OCI-LY7 (cell line): ENCODE measurements at places on chromosomes 5 and 9. TPM values are rescaled to one million over a fixed set of nuclear protein-coding genes. Genes with fewer than 3 reads are reported as not detected.

DNA sequence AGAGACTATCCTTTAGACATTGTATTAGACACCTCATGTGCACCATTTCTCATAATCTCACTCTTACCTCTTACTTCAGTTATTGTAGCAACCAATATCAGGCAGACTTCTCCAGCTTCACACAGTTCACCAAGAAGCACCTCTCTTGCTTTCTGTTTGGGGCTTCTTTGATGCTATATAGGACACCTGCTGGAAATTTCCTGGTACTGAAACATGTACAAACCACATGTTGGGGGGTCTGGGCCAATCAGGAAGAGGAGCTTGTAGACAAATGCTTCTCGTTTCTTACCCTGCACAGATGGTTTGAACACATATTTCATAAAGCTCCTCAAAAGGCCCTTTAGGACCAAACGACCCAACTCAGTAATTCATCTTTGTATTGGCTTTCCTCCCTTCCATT is 212.1 kb downstream of the IZUMO3 start:
- no peak for DNase-seq

DNA sequence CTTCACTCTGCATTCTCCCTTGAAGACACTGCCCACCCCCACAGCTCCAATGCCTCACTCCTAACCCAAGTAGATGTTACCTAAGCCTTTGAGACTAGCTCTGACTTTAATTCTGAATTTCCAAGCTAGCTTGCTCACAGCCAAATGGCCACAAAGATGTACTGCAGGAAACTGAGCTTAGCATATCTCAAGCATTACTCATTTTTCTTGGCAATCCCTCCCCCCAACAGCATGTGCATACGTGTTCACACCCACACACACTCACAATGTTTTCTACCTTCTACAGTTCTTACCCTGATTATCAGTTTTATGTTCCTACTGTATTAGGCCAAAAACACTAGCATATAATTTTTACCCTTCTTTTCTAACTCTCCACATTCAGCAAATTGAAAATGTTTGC is 13.7 kb upstream of the GRIA1 start:
- no peak for DNase-seq

DNA sequence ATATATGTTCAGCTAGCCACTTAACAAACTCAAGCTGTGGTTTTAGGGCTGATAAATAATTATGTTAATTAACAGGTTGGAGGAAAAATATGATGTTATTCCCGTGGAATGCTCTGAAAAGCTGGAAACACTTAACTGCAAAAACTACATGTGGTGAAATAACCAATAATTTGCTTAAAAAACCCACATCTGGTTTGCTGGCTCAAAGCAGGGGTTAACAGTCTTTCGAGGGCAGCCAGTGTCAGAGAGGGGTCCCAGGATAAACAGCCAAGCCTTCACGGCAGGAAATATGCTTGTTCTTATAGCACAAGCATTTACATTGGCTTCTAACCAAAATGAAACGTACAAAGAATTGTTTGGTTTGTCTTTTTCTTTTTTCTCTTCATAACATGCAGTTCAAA is 254.0 kb upstream of the GAS1 start:
- no peak for DNase-seq

DNA sequence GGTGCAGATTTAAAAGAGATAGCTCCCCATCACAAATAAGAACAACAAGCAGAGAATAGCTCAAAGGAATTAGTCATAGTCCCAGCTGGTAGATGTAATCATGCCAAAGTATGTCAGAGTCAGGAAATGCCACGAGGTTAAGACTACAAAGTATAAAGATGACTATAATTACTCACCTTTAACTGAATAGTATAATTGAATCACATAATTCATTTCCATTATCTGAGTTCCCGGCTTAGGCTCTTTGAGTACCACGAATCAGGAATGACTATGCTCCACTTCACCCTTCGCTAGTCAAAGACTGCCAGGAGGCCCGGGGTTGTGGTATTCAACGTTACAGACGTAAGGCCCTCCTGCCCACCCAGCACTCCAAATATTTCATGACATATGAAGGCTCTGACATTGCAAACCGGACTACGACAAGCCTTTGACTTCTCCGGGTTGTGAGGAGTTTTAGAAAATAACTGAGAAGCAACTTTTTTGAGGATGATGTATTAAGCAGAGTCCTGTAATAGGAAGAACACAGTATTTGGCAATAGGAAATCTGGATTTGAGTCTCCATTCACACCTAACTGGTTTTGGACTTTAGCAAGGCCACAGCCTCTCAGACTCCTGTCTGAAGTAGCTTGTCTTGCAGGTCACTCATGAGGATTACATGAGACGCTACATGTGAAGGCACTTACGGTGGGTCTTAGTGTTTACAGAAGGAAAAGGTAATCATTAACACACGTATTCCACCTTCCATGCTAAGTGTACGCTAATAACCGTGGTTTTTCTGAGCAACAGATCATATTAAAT is 64.6 kb downstream of the ENC1 start:
- DNase-seq: no peak

DNA sequence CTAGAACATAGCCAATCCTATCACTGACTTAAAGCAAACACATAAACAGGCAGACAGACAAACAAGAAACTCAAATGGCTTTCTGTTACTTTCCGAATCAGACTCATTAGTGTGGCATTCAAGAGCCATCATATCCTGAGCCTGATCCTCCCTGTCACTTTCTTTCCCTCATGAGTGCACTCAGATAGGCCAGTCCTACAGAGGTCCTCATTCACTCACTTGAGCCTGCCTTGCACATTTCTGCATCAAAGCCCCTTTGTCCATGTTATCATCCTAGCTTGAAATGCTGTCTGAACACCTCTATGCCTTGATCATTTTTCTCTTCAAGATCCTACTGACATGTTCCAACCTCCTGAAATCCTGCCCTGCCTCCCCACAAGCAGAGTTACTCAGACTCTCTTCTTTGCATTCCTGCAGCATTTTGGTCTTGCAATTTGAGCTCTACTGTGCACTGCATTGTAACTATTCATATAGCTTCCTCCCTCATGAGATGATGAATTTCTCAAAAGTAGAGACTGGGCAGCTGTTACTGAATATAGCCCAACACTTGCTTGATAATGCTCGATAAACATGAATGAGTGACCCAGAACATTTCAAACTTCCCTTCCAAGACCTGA is 126.9 kb downstream of the PALM2AKAP2 start:
- DNase-seq: peak; percentile 77

DNA sequence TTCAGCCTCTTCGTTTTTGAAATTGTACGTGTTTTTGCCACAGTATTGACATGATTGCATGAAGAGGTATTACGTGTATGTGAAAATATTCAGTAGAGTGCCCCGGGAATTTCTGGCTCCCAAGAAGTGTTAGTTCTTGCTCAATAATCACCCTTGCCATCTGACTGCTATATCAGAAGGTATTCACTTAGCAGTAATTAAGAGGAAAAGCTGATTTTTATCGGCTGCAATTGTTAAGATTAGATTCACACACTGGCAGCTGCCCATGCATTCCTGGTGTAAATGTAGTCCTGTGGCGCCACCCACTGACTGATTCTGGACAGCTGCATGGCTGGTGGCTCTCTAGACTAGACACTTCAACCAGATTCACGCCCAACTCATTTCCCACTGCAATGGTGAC is 440.1 kb upstream of the ADAMTS16 start:
- DNase-seq: peak; percentile 25

GRCh38 chr5:68224509-68225187 is 9.1 kb downstream of the PIK3R1 start:
- no peak for DNase-seq

DNA sequence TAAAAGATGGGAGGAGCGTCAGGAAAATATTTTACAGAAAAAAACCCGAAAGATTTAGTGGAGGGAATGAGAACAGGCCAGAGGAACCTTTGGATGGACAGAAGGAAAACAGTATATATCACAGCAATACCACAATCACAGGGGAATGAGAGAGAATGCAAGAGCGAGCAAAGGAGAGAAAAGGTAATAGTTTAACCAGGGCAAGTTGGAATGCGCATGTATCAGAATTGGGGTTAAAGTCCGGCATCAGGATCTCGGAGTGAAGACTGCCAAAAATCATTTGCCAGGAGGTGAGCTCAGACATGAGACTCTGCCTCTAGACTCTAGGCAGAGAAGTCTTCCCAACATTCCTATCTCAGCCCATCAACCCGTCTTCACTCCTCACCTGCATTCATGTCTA is 36.8 kb downstream of the PCDHGC5 start:
- DNase-seq: no peak

DNA sequence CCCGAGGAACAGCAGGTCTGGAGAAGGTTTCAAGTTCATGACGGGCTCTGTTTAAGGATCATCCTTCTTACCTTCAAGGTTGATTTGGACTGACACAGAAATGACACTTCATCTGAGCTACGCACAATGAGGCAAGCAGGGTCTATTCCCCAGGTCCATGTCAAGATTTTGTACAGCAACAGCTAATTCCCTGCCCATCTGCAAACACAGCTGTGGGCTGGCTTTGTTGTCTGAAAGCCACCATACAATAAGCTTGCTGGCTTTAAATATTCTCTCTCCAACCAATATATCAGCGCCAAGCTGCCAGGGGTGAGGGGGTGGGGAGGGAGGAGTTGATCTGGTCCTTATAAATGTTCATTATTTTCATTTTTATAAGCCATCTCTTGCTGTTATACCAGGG is 92.0 kb downstream of the OTULIN start:
- DNase-seq: no peak

GRCh38 chr9:108978205-108978604 is 35.1 kb downstream of the CTNNAL1 start:
- DNase-seq: no peak

GRCh38 chr5:172931001-172931536 is 28.2 kb upstream of the RPL26L1 start:
- DNase-seq: no peak

DNA sequence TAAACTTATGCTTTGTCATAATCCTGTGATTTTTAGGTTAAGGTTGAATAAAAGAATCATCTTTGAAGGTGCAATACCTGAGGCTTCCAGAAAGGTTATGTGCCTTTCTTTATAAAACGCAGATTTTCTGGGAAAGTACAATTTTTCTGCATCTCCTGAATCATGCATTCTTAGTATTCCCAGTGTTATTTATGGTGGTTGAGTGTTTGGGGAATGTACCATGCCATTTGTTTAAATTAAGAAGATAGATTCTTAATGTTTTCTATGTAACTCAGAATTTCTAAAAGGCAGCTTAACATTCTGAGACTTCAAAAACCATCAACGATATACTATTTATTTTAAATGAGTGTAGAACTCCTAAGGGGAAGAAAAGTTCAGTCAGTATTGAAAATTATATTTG is 108.1 kb upstream of the FBN2 start:
- no peak for DNase-seq

DNA sequence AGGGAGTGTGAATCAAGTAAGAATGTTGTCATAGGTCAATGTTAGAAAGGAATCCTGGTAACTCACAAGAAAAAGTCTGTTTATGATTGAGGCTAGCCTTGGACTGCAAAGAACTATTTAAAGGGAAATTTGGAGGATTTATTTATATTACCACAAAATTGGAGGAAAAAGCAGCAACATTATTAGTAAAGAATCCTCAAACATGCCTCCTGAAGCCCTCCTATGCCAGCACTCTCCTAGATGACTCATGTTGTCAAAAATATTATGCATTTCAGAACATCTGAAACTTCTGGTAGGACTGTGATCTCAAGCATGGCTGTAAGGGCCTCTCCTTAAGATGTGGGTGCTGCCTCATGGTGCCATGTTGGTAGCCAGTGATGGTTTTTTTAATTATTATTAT is 628.5 kb downstream of the CHSY3 start:
- no peak for DNase-seq

DNA sequence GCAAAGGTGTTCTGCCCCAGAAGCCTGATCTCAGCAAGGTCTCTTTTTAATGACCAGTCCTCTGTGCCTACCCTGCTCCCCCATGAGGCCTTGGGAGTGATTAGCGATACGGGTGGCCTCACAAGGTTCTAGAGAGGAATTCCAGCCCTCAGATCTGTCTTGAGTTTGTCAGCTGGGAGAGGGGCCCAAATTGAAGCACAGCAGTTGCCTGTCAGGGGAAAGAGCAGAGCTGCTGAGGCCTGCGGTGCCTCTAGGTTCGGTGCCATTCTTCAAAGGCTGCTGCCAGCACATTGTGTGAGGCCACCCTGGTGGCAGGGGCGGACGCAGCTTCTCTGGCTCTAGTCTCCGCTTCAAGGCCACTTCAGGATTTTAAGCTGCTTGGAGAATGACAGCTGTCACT is 85.7 kb upstream of the GRIA1 start:
- DNase-seq: no peak

- no peak for DNase-seq
Observed at GRCh38 chr5:136409000-136409399, 43.7 kb upstream of the TRPC7 start.

DNA sequence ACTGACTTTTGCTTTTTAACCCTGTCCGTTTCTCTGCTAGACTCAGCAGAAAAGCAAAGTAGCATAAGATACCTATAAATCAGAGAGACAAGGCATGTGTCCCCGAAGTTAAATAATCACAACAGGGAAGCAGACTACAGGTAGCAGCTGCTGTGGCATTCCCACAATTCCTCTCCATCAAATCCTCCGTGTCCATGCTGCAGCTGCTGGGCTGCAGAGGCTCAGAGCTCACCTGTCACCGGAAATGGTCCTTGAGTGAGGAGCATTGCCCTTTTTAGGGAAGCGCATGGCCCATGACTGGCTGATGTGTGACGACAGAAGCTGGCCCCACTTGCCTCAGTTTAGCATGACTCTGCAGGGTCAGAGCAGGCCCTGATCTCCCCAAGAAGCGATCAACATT is 125.0 kb downstream of the MSX2 start:
- DNase-seq: no peak

GRCh38 chr5:149254506-149254905 is 17.2 kb upstream of the AFAP1L1 start:
- no peak for DNase-seq

DNA sequence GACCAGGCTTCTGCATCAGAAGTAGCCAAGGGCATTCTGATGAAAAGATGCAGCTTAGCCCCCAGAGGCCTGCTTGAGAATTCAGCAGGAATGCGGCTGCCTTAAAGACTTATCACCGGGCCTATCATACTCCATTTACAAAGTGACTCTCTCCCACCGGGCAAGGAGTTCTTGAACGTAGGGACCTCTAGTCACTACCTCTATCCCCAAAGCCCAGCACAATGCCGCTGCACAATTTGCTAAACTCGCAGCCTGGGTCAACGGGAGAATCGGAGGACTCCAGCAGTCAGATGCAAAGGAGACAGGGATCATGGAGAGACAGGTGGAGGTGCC is 661 bp downstream of the PDCL start:
- DNase-seq: peak; percentile 12

DNA sequence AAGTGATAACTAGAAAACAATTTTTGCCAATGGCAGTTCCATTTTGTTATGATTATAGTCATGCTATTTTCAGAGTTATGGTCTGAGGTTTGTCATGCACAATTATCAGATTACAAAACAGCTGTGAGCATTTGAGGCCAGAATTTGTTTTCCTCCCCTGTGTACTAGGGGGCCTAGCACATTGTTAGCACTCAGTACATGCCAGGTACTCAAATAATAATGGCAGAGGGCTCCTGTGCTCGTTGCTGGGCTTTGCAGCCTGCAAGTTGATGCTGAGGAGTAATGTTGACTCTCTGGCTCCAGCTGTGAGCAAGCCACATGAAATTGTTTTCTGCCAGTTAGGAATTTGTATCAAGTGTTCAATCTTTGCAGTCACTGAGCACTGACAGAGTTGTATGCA is 6.9 kb downstream of the DNAI1 start:
- DNase-seq: no peak

Gene DND1
- 2.7 and 4.5 TPM in 2 replicates for total RNA-seq

Gene HAVCR1
- not detected in 2 replicates for total RNA-seq

Gene RRAGA
- 40.8 and 43.0 TPM in 2 replicates for total RNA-seq

Gene SPATA31D4
- total RNA-seq: not detected in 2 replicates

Gene EGFLAM
- total RNA-seq: not detected in 2 replicates

Gene ARL14EPL
- not detected in 2 replicates for total RNA-seq

Gene CTXN3
- not detected in 2 replicates for total RNA-seq

Gene ACER2
- 1.8 and 2.7 TPM in 2 replicates for total RNA-seq

Gene PPIC
- not detected in 2 replicates for total RNA-seq
